ENCODE measurements at places on chromosomes 7 and 10.

DNA sequence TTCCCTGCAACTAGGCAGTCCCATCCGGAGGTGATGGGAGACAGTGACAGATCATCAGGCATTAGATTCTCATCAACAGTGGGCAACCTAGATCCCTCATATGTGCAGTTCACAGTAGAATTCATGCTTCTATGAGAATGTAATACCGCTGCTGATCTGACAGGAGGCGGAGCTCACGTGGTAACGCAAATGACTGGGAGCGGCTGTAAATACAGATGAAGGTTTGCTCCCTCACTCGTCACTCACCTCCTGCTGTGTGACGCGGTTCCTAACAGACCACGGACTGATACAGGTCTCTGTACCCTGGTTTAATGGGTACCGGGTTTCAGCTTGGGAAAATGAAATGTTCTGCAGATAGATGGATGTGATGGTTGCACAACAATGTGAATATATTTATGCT, 47.8 kb upstream of the PIK3AP1 start:
- no peak for ATAC-seq

- no peak for ATAC-seq
These were observed 127.6 kb upstream of the PTN start for GRCh38 chr7:137471128-137471527.

GRCh38 chr7:51229106-51229537, 87.5 kb downstream of the COBL start:
- no peak for ATAC-seq

GRCh38 chr7:131008840-131009711, 275.1 kb upstream of the KLF14 start:
- ATAC-seq: peak; percentile 42

DNA sequence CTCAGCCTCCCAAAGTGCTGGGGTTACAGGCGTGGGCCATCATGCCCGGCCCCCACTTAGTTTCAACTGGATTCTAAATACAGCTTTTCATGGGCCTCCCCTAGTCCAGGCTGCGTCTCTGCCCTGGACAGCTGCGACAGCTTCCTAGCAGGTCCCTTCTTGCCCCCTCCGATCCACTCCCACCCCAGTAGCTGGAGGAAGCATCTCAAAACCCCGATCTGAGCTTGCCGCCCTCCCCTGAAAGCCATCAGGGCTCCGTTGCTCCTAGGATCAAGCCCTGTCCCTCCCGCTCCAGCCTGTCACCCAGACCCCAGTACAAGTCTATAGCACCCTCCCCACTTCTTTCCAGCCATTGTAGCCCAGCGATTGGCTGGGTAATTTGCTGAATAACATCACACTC, 64.5 kb downstream of the VWA2 start:
- ATAC-seq: no peak

GRCh38 chr7:96040250-96040772, 268.0 kb downstream of the DYNC1I1 start:
- no peak for ATAC-seq

GRCh38 chr10:70234668-70235447, 1.6 kb upstream of the PPA1 start:
- no peak for ATAC-seq

- no peak for ATAC-seq
These were observed 420.3 kb upstream of the AUTS2 start for GRCh38 chr7:69177941-69178494.

DNA sequence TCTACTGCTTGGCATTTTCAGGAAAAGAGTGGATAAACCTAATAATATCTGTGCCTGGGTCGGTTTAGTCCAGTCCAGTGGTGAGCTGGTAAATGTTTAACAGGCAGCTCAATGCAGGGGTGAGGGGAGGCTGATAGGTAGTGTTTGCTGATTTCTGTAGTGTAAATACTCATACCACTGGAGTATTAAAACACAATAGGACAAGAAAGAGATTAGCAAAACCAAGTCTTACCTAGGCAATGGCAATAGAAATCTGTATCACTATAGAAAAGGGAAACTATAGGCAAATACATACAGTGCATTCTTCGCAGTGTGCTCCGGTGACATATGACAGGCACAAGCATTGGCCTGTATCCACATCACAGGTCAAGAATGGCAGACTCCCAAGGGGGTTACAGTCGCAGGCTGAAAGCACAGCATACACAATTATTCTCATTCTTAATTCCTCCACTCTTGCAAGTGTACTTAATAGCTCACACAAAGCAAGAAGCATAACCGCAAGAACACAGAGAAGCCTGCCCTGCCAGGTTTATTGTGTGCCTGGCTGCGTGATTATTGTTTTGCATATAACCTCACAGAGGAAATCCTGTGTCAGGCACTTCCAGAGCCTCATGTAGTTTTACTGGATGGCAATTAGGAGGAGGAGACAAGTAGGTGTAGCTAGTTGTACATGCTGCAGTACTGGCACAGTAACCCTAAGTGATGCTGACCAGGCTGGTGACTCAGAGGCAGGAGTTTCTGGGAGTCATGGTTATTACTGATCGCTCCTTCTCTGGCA, 35.0 kb downstream of the LAMB4 start:
- no peak for ATAC-seq

- ATAC-seq: no peak
These were observed 77.5 kb upstream of the MEOX2 start for GRCh38 chr7:15764010-15764409.

DNA sequence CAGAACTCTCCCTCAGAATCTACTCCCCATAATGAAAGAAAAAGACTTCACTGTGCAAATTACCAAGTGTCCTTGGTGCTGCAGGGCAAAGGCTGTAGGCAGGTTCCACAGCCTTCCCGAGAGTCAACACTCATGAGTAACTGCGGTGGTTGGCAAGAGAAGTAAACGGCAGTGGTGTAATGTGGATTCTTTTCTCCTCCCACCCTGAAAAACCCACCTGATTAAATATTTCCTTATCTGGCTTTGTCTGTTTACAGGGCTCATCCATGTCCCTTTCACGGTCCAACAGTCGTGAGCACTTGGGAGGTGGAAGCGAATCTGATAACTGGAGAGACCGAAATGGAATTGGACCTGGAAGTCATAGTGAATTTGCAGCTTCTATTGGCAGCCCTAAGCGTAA, 300.9 kb downstream of the BICC1 start:
- no peak for ATAC-seq

GRCh38 chr10:77981281-77981680, 48.0 kb downstream of the POLR3A start:
- no peak for ATAC-seq

- no peak for ATAC-seq
These were observed 94.7 kb upstream of the IMMP2L start for GRCh38 chr7:111657018-111657417.

All from activated CD4-positive, CD25-positive, alpha-beta regulatory T cell treated with anti-CD3 and anti-CD28 coated beads, Interleukin-2, amount 50 U/mL, for 24 hours (primary cell).